ENCODE measurements at places on chromosomes 1 and 21.

DNA sequence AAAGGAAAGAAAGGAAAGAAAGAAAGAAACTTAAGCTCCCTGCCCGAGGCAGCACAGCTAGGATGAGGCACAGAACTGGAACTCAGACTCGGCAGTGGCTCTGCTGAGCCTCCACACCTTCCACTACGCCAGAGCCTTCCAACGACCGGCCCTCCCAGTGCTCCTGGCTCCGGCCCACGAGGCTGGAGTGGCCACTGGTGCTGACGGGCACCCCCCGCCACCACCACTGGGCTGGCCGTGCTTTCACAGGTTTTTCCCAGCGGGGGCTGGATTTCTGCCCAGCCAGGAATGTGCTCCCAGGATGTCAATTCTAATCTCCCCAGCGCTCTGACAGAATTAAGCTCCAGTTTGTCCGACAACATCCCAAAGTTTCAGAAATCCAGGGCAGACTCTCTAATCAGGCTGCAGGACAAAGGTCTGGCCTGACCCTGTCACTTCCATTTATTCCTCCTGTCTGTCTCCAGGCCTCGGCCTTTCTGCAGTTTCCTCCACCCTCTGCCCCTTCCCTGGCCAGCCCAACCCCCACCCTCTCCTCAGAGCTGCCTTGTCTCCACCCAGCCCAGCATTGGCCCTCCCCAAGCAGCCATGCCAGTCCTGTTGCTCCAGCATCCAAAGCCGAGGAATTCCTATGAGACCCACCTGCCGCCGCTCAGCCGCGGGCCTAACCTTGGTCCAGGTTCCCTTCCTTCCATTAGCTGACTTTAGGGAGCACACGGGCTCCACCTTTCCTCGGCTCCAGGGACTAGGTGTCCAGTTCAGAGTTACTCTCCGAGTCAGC is 81.9 kb downstream of the CASZ1 start:
- DNase-seq = no peak

DNA sequence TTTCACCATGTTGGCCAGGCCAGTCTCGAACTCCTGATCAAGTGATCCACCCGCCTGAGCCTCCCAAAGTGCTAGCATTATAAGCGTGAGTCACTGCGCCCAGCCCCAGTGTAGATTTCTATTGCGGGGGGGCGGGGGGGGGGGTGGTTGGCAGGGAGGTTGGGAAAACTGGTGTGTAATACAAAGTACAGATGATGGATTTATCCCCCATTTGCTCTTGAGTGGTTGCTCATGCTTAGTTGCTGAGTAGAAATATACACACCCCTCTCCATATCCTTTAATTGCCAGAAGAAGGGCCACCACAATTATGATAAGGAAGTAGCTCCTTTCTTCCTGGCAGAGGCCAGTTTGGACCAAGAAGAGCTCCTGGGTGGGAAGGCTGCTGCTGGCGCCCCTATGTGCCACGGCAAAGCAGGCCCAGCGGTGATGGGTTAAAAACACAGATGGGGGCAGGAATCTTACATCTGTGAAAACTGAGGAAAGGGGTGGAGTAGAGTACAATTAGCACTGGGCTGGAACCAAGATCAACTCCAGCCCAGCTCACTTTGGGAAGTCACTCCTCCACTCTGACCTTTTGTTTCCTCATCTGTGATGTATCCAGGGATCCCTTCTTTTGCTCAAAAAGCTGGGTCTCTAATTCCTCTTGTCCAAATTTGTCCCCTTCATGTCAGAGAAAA is 55.2 kb downstream of the MRPL37 start:
- no peak for DNase-seq

GRCh38 chr1:24850328-24850920 is 79.7 kb downstream of the RUNX3 start:
- DNase-seq = no peak

GRCh38 chr1:200343874-200344273 is 66.0 kb downstream of the ZNF281 start:
- no peak for DNase-seq

DNA sequence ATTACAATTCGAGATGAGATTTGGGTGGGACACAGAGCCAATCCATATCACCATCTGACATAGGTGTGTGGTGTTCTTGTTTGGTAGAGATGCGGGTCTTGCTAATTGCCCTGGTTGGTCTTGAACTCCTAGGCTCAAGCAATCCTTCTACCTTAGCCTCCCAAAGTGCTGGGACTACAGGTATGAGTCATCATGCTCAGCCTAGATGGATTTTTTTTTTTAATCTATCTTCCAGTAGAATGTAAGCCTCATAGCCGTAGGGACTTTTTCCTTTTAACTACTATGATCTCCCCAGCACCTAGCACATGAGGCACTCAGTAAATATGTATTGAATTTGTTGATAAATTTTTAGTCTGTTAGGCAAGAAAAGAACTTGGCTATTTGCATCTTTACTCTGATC is 94.6 kb upstream of the TENT5C start:
- DNase-seq = no peak
